ENCODE measurements at places on chromosomes 7 and 10.

- DNase-seq, result no peak
These were observed 50.9 kb downstream of the TFAM start for GRCh38 chr10:58436071-58436470.

- DNase-seq, result no peak
These were observed at the start of gene AOC1 for GRCh38 chr7:150852371-150852905. TSS of gene AOC1 (plus strand) at chr7:150852517. CDS start at chr7:150856471, 3,954 bp downstream.

DNA sequence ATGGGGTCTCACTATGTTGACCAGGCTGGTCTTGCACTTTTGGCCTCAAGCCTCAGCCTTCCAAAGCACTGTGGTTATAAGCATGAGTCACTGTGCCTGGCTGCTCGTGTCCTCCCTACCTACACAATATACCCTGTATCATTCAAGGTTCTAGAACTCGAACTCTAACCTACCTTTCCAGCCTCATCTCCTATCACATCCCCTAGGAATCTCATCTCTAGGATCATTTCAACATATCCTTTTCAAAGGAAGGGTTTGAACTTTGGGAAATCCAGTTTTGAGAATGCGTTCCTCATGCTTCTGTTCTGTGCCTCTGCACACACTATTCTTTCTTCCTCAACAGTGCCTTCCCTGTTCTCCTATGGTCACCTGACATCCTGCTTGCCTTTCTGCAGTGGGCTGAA, 87.8 kb upstream of the RHEB start:
- no peak for DNase-seq

DNA sequence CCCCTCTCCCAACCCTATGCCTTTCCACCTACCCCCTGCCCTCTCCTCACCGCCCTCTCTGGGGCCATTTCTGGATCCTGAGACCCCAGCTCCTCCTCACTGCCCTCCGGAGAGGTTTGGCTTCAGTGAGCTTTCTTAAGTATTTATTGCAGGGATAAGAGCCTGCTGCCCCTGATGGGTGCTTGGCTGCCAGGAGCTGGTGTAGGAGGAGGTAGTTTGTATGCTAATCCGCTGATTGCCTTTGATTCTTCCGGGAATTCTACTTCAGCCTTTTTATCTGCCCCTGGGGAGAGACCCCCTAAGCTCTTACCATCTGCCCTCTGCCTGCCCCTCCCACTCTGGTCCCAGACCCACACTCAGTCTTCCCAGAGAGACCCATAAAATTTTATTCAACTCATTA, 263.5 kb upstream of the PODXL start:
- no peak for DNase-seq

DNA sequence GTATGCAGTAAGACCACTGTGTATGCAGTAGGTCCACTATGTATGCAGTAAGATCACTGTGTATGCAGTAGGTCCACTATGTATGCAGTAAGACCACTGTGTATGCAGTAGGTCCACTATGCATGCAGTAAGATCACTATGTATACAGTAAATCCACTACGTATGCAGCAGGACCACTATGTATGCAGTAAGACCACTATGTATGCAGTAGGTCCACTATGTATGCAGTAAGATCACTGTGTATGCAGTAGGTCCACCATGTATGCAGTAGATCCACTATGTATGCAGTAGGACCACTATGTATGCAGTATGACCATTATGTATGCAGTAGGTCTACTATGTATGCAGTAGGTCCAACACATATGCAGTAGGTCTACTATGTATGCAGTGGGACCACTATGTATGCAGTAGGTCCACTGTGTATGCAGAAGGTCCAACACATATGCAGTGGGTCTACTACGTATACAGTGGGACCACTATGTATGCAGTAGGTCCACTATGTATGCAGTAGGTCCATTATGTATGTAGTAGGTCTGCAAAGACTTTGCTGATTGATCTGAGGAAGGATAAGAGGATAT, 313.6 kb downstream of the ADARB2 start:
- DNase-seq, result no peak

- DNase-seq, result no peak
These were observed 261.0 kb downstream of the HDAC9 start for GRCh38 chr7:18756378-18757050.

DNA sequence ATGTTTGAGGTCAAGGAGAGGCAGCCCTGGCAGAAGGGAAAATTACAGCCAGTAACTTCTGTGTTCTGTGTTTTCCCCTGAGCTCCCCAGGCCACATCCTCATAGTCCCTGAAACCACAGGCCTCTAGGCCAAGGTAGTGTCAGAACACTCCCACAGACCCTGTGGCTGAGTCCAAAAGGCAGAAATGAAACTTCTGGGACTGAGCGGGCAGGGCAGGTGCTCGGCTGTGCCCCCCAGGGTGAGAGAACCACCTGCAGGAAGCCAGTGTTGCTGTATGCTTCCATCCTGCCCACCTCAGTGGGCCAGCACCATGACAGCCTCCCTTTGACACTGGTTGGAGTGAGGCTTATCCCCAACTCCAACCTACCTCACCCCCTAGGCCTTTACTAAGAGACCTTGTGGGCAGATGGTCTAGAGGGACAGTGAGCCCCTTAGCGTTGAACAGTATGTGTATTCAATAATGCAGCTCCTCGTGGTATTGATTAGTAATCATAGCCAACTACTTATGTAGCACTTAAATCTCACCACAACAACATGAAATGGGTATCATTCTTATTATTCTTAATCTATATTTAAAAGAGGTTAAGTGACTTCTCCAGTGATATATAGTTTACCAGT, 30.3 kb downstream of the PIK3CG start:
- DNase-seq, result no peak

- DNase-seq, result no peak
These were observed 2.4 kb downstream of the ACTA2 start for GRCh38 chr10:88949912-88950837.

DNA sequence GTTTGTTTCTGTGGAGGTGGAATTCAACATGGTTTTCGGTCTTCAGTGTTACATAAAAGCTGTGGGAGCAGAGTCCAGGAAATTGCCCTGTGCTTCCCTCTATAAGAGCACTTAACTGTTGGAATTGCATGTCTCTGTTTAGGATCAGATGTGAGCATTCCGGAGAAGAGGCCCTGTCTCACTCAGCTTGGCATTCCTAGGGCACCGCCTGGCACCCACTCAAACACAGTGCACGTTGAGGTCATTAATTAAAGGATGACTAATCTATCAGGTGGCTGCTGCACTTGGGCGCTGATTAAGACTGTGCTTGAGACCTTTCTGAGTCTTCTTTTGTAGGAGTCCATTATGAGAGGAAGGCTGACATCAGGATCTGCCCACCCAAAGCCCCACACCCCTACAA, 82.8 kb upstream of the VIPR2 start:
- no peak for DNase-seq

DNA sequence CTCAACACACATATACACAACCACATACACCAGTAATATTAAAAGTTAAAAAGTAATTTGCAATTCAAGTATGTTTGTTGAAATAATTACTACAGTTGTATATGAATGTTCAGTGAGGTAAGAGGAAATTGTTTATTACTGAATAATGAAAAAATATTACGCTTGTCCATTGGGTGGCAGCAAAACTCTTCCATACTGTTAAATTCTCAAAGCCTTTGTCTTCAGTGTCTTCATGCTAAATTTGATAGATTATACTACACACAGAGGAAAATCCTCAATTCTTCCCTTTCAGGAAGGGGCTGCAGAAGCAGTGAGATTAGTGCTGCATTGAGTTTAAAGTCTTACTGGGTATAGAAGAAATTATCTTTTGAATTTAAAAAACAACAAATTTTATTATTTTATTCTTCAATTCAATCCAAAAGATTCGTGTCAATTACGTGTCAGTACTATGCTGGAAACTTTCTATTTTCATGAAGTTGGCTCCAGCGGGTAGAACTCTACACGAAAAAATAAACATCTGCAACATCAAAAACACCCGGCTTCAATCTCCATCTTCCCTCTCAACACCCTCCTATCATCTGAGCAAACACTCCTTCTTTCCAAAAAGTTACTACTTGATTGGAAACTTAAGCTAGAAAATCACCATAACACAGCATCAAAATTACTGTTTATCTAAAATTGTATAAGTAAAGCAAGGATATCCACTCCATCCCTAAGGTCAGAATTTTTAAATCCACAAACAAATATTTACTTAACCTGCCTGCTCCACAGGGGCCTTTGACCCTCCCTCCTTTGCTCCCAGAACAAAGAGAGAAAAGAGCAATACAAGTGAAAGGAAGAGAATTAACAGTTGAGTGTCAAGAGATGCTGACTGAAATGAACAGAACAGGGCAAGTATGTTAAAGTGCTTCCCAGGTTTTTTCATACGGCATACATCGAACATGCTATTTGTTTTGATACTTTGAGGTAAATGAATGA, 37.0 kb upstream of the TES start:
- peak; percentile 9 for DNase-seq

GRCh38 chr7:150901160-150902035, 49.1 kb downstream of the AOC1 start:
- DNase-seq, result no peak

- DNase-seq, result no peak
These were observed 4.8 kb upstream of the UNC5B start for GRCh38 chr10:71207578-71207977.

DNA sequence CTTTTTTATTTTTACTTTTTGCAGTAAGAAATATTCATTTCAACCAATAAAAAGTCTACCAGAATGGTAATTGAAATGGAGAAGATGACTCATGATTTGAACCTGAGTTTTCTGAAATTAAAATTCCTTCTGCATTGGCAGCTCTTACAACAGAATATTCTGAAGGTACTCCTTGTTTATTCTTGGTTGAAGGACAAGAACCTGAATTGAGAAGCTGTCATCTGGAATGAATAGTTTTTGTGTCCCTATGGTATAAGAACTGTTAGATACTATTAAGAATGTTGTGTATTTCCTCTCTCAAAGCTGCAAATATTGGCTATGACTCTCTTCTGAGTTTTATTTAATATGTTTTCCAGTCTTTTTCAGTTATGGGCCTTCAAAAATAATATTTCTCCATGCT, 56.1 kb downstream of the CDK1 start:
- DNase-seq, result no peak
